ENCODE measurements at places on chromosomes 11 and 22.

- DNase-seq = no peak
Measured at GRCh38 chr22:49415151-49415951, 412.3 kb downstream of the BRD1 start.

- no peak for DNase-seq
Measured at GRCh38 chr11:57340039-57340615, 2.0 kb downstream of the P2RX3 start.

DNA sequence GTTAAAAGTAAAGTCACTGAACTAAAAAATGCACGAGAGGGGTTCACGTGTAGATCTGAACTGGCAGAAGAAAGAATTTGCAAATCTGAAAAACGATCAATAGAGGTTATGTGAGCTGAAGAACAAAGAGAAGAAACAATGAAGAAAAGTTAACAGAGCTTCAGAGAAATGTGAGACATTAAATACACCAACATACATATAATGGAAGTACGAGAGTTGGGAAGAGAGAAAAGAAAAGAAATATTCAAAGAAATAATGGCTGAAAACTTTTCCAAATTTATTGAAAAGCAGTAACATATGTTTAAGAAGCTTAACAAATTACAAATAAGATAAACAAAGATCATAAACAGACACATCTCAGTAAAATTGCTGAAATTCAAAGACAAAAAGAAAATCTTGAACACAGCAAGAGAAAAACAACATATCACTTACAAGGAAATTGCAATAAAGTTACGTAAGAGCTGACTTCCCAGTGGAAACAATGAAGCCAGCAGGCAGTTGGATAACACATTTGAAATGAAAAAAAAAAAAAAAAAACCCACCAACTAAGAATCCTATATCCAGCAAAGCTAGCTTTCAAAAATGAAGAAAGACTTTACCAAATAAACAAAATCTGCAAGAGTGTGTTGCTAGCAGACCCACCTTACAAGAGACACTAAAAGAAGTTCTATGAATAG, 56.8 kb downstream of the EMSY start:
- DNase-seq = no peak

DNA sequence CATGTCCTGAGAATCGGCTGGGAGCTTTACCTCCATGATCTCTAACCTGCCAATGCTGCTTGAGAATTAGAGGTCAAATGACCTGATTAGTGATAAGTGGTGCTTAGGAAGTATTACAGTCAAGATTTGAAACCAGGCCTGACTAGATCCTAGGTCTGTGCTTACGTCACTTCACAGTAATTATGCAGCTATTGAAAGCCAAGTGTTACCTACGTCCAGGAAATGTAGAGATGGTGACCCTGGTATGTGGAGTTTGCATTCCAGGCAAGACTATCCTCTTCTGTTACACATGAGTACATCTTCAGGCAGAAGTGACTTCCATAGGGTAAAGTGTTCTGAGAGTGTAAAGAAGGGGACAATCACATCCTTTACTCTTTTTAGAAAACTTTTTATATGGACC, 530.4 kb upstream of the TENM4 start:
- no peak for DNase-seq

DNA sequence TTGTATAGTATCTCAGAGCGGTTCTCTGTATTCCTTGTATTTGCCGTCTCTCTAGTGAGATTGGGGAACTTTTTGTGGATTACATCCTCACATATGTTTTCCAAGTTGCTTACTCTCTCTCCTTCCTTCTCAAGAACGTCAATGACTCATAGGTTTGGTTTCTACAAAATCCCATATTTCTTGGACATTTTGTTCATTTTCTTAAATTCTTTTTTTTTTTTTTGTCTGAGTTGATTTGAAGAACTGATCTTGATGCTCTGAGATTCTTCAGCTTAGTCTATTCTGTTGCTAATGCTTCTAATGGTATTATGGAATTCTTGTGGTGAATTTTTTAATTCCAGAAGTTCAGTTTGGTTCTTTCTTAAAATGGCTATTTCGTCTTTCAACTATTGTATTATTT, 28.4 kb upstream of the SLN start:
- DNase-seq = no peak

DNA sequence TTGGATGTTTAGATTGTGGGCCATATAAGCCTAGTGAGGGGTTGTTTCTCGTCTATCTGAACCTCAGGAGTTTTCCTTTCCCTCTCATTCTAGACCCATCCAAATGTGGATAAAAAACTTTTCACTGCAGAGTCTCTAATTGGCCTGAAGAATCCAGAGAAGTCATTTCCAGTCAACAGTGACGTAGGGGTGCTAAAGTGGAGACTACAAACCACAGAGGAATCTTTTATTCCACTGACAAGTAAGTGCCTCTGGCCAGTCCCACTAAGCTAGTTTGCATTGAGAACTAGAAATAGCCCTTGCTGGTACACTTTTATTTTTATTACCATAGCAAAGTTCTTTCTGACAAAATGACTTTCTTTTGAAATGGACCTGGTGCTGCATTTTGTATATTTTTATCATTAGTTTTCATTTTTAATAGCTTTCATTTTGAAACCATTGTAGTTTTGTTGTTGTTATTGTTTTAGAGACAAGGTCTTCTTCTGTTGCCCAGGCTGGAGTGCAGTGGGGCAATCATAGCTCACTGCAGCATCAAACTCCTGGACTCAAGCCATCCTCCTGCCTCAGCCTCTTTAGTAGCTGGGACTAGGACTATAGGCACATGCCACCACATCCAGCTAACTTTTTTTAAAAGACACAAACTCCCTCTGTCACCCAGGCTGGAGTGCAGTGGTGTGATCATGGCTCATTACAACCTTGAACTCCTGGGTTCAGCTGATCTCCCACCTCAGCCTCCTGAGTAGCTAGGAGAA, 14.6 kb upstream of the PHLDB1 start:
- DNase-seq = no peak

GRCh38 chr22:17120281-17120680, 879 bp downstream of the TMEM121B start:
- DNase-seq = no peak

DNA sequence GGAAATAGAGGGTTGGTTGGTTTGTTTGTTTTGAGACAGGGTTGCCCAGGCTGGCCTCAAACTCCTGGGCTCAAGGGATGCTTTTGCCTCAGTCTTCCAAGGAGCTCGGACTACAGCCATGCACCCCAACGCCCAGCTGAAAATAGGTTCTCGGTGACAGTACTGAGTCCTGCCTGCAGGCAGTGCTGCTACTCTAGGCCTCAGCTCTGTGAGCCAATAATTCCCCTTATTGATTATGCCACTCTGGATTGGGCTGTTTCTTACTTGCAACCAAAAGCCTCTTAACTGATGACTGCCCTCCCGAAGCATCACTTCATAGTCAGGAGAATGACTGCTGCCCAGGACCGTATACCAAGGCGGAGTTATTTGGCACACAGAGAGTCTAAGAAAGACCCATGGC, 1.2 kb upstream of the C11orf16 start:
- DNase-seq = no peak

GRCh38 chr11:6251120-6251733, 8.4 kb upstream of the CCKBR start:
- DNase-seq = peak; percentile 55

- no peak for DNase-seq
Measured at GRCh38 chr22:31377612-31378011, 21.8 kb upstream of the DRG1 start.

DNA sequence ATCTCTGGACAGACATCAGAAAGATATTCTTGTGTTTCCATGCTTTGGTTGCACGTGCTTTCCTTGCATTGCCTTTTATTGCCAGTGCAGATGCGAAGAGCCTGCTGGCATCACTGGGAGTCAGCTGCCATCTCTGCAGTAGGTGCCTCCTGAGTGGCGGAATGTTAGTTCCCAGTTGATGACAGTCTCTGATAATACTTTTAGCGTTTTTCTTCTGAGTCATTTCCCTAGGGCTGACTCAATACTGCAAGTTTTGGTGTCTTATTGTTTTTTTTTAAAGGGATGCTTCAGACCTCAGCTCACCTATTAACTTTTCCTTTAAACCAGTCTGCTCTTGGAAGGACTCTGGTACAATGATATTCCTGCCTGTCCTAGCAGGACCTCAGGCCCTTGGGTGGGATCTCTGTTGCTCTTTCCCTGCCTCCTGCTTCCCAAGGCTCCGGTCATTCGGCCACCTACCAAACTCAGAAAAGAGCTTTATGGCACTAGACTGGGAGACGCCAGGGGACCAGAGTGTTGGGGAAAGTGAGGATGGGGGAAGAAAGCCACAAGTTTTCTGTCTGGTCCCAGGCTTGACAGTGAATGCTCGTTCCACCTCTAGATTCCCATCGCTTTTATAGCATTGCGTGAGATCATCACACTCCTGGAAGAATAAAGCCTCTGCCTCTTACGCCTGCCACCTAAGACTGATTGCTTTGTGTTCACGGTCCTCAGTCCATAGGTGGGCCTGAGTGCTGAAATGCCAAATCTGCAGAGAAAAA, 308.7 kb downstream of the DDX10 start:
- no peak for DNase-seq

DNA sequence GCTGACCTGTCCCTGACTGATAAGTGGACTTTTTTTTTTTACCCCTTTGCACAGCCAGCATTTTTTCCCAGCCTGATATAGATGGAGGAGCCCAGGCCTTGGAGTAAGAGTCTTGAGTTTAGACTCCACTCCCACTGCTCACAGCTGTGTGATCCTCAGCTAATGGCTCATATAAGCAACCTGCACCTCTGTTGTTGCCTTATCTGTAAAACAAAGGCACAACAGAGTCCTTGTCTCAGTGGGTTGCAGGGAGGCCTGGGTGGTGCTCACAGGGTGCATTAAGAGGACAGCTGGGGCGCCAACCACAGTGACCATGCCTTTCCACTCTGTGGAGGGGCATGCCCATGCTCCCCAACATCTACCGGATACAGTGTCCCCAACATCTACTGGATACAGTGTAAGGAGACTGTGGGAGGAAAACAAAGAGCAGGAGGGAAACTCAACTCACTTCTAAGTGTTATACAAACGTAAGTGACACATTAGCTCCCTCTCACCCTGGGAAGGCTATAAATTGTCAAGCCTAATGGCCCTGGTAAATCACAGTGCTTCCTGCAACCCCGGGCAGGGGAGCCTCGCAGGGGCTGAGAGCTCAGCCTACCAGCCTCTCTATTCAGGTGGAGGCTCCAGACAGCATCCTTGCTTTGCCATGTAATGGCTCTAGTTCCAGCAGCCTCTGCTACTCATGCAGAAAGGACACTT, 109.5 kb downstream of the TENM4 start:
- no peak for DNase-seq

- no peak for DNase-seq
Measured at GRCh38 chr11:27770576-27770975, 70.3 kb upstream of the BDNF start.

- no peak for DNase-seq
Measured at GRCh38 chr11:86949995-86950660, 5.1 kb downstream of the FZD4 start.

DNA sequence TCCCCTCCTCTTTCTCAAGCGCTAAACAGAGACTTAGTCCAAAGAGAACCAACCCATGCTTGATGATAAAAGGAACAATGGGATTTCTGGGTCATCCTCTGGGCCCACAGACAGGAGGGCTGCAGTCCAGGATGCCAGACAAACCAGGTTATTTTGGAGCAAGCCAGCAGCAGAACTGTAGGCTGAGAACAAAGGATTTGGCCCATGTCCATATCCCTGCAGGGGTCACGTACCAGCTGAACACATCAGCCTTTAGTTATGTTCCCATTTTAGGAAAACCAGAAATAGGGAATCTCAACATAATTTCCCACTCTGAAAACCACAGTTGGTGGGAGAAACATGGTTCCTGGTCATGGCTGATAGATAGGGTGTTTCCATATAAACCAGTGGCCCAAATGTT, 533.6 kb upstream of the CADM1 start:
- DNase-seq = no peak

- no peak for DNase-seq
Measured at GRCh38 chr11:47786373-47786772, 19.2 kb upstream of the FNBP4 start.

- DNase-seq = no peak
Measured at GRCh38 chr22:38126928-38127668, 16.6 kb upstream of the BAIAP2L2 start.

DNA sequence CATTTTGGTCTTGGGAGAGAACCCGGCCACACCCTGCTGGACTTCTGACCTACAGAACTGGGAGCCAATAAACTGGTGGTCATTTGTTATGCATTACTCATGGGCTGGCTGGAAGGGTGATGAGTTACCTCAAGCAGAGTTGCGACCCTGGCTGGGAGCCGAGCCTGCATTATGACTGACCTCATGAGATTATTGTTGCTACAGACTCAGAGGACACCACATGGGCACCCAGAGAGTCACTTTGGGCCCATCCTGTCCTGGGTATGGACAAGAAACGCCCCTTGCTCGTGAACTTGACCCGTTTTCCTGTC, 531.7 kb downstream of the TBC1D22A start:
- DNase-seq = no peak

Data from suppressor macrophage treated with lipopolysaccharide for 4 hours (primary cell).